ENCODE measurements at places on chromosomes 12 and 14.
A peak's percentile ranks its signal among the peaks of the same experiment; 100 is the strongest.

- DNase-seq = no peak
These were observed 832.9 kb upstream of the FBXO33 start for GRCh38 chr14:40265096-40265495.

- no peak for DNase-seq
These were observed 369.9 kb downstream of the DIO2 start for GRCh38 chr14:79841433-79841832.

GRCh38 chr14:71589609-71590008 is 342.6 kb upstream of the RGS6 start:
- DNase-seq = no peak

DNA sequence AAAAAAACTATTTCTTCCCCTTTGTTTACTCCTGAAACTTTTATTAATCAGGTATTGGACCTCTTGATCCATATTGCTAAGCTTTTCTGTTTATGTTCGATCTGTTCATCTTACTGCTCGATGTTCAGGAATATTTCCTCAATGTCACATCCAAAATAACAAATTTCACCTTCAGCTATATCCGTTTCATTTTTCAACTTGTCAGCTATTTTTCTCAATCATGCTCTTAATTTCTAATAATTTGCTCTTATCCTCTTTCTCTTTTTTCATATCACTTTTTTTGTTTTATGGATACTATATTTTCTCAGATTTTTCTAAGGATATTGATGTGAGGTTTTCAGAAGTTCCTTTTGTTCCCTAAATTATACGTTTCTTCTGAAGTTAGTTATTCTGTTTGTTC is 29.8 kb downstream of the SLC38A4 start:
- no peak for DNase-seq

DNA sequence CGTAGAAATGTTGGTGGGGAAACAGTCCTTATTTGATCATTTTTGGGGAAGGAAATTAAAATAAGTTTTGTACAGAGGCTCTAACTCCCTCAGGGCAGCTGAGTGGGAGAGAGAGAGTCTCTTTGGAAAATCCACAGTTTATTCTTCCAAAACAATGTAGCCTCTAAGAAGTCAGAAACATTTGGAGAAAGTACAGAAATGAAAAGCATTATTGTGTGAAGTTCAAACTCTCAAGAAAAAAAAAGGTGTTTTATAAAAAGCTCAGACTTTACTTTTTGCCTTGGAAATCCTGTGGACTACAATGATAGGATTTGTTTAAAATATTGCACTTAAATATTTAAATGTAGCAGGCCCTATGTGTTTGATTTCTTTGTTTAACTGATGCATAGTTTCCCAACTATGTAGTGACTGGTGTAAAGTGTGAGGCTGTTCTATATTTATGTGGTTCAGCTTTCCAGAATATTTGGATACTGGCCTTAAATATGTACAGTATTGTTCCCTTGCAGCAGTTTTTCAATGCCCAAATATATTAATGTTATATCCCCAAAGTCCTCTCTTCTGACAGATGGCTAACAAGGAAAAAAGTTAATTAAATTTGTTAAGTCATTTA is 82.0 kb upstream of the OTOGL start:
- DNase-seq = no peak

DNA sequence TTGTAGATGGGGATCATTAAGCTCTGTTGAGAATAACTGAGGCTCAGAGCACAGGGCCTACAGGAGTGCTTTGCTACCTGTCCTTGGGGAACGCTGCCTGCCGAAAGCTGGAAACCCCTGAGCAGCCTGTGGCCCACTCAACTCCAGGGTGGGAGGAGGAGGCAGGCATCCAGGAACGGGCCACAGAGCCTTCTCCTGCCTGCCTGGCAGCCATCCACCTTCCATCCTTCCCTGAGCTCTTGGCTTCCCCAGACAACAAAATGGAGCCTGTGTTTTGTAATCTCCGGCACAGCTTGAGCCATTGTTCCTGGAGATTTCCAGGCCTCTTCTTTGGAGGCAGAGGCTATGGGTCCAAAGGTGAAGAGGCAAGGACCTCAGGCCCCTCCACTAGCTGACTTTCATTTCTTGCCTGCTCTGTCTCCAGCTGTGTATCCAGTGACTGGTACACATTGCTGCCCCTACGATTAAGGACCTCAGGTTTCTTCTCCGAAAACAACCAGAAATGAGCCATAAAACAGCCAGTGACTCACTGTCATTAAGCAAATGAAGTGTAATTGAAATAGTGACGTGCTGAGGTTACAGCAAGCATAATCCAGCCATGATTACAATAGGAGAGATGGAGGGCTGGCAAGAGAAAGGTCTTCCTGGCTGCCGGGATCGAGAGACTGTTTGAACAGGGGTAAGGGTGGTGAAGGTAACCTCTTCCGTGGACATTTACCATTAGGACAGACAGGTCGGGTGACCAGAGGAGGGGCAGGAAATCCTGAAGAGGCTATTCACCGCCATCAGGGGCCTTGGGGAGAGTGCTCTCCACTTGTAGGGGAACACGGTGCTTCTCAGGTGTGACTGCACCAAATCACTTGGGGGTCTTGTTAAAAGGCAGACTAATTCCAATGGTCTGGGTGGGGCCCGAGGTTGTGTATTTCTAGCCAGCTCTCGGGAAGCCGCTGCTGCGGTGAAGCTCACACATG is 56.3 kb upstream of the KCNA5 start:
- no peak for DNase-seq

DNA sequence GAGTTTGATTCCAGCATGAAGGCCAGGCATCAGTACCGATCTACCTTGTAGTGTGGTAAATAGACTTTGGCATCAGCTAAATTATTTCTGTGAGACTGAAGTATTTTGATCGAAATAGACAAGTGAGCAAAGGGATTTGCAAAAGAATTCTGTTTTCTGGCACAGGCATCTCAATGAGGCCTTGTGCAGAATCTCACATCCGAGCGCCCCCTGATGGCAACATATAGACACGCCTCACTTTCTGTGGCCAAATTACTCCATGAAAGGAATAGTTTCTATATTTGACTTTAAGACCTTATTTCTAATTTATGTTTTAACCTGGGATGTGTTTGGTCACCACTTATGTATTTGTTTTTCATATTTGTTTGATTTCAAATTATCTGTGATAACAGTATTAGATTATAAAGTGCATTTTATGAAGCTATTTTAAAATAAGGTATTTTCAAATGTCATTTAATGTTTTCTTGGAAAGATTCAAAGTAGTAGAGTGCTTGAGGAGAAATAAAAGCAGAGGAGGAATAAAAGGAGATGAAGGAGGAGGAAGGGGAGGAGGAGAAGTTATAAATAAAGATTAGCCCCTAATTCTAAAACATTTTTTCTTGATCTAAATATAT is 731.9 kb downstream of the NRXN3 start:
- peak; percentile 20 for DNase-seq

DNA sequence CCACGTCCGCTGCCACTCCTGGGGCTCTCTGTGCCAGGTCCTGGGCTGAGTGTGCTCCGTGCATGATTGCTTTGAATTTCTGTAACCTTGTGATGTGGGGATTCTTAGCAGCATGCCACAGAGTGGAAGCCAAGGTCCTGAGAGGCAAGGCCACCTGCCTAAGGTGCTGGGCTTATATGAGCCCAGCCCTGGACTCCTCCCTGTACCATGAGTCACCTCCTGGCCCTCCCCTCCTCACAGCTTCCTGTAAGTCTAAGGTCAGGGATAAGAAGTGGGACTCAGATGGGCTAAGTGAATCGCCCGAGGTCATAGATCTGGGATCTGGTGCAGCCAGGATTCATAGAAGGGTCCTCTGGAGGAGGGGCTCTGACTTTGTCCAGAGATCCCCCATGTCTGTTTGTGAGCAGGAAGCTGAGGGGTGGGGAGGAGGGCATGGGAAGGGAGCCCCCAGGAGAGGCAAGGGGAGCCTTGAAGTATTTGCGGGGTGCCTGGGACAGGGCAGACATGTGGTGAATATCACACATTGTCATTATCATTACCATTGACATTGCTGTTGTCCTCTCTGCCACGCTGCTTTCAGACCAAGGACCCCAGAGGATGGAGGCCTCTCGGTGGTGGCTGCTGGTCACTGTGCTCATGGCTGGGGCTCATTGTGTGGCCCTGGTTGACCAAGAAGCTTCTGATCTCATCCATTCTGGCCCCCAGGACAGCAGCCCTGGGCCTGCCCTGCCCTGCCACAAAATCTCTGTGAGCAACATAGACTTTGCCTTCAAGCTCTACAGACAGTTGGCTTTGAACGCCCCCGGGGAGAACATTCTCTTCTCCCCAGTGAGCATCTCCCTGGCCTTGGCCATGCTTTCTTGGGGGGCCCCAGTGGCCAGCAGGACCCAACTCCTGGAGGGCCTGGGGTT is 28.8 kb downstream of the SERPINA3 start:
- no peak for DNase-seq

GRCh38 chr12:96514328-96514727 is 25.0 kb downstream of the CFAP54 start:
- DNase-seq = no peak

DNA sequence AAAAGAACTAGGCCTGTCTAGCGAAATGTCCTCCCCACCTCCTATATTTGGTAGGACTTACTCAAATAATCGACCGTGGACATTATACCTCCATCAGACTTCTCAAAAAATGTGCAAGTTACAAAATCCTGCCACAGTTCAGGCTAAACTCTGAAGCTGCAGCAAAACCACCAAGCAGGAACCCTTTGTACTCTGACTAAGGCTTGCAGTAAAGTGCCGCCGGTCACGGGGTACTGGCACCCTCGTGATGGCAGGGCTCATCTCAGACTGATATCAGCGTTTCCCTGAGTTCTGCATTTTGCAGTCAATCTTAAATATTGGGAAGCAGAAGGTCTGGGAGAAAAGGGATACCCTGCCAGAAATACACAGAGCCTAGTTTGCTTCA is 17.1 kb downstream of the SLC11A2 start:
- no peak for DNase-seq

GRCh38 chr12:9687228-9687627 is 17.7 kb downstream of the CLEC2D start:
- DNase-seq = no peak

GRCh38 chr12:15584366-15585041 is 204.7 kb downstream of the EPS8 start:
- no peak for DNase-seq

DNA sequence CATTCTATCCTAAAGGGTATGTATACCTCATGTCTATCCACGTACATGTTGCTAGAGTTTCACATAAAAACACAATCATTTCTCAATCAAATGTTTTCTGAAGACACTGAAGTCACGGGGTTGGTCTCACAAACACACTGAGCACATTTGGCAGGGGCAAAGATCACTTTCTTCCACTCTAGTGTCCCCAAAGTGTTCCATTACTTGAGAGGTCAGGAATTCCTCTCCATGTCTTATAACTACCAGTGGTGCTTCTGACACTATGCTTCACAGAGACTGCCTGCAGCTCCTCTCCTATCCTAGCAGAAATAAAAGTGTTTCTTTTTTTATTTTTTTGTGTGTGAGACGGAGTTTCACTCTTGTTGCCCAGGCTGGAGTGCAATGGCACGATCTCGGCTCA is 19.1 kb downstream of the ZFYVE1 start:
- DNase-seq = no peak

GRCh38 chr12:50297996-50298395 is 14.7 kb upstream of the LIMA1 start:
- no peak for DNase-seq

DNA sequence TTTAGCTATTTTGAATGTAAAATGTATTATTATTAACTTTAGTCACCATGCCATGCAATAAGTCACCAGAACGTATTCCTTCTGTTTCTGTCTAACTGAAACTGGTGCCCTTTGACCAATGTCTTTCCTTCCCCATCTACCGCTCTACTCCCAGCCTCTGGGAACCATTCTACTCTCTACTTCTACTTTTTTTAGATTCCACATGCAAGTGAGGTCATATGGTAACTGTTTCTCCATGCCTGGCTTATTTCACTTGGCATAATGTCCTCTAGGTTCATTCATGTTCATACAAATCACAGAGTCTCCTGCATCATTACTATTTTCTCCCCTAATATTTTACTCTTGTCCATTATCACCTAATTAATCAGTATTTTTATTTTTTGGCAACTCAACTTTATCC is 160.1 kb downstream of the TMX1 start:
- no peak for DNase-seq

DNA sequence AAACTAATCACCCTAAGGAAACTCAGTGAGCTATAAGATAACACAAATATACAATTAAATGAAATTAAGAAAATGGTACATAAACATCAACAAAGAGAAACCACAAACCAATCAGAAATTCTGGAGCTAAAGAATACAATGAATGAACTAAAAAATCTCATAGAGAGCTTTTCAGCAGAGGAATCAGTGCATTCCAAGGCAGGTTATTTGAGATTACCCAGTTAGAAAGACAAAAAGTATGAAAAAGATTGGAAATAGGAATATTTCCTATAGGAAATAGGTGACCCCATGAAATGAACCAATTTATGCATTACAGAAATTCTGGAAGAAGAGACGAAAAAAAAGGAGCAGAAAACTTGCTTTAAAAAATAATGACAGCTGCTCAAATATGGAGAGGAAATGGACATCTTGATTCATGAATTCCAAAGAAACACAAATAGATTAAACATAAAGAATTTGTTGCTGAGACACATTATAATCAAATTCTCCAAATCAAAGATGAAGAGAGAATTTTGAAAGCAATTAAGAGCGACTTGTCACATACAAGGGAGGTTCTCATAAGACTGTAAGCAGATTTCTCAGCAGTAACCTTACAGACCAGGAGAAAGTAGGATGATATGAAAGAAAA is 90.7 kb downstream of the RERGL start:
- no peak for DNase-seq

DNA sequence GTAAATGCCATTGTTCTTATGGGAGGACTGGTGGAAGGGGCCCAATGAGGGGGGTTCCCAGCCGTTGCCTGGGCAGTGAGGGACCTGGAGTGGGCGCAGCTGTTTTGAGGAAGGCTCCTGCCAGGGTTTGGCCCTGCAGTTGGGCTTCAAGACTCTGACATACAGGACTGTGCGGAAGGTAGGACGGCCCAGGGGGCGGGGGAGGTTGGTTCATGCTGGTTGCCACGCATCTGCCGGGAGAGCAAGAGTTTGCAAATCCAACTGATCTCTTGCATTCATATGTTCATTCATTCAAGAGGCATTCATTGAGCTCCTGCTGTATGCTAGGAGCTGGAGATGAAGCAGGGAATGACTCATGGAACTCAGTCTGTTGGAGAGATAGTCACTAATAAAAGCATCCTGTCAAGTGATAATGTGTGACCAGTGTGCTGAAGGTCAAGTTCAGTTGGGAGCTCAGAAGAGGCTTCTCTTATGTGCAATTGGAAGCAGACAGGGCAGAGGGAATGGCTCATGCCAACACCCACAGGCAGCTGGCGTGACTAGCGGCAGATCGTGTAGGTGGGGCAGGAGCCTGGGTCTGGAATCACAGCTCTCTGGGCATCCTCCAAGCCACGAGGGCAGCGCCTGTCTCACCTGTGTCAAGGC is 7.8 kb downstream of the SH2B3 start:
- DNase-seq = no peak

- peak; percentile 80 for DNase-seq
These were observed 18.0 kb upstream of the CACNA1C start for GRCh38 chr12:2034633-2035430.

DNA sequence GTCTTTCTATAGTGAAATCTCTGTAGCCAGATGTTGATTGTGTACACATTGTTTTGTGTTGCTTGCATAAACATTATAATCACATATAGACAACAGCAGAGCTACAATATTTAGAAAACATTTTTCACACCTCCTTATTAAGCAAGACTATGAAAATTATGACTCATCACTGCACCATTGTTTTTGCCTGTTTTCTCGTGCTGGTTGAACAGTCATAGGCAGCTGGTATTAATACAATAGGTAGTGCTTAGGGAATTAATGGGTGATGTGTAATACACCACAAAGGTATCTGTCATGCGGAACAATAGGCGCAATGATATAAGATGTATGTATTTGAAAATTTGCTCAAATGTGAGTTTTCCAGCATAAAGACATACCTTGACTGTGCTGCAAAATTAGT is 449.3 kb downstream of the FOXG1 start:
- DNase-seq = no peak

- DNase-seq = peak; percentile 22
These were observed 157.4 kb upstream of the C14orf180 start for GRCh38 chr14:104421892-104422828.

Measured in muscle of arm (tissue), 14 donors.